ENCODE measurements at places on chromosomes 13 and 19.

DNA sequence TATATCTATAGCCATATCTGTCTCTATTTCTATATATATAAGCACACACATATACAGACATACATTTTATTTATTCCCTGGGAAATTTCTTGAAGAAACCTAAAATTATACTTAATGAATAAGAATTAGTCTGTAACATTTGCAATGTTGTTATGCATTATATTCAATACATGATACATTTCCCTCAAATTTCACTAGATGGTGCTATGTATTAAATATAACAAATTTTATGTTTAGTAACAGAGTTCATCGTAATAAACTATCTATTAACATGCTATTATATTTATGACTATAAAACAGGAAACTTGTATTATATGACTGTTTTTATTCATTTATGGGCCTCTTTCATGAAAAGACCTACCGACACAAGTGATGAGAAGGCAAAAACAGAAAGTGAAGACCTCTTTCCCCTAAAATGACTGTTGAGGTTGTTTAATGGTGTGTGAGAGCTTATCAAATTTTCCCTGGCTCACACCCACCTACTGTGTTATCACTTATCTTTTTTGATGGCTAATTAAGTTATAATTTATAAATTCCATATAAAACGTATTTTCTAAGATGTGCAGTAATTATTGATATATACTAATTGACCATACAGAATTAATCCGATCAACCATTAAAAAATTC, 881.9 kb downstream of the SLITRK6 start:
- DNase-seq: no peak

DNA sequence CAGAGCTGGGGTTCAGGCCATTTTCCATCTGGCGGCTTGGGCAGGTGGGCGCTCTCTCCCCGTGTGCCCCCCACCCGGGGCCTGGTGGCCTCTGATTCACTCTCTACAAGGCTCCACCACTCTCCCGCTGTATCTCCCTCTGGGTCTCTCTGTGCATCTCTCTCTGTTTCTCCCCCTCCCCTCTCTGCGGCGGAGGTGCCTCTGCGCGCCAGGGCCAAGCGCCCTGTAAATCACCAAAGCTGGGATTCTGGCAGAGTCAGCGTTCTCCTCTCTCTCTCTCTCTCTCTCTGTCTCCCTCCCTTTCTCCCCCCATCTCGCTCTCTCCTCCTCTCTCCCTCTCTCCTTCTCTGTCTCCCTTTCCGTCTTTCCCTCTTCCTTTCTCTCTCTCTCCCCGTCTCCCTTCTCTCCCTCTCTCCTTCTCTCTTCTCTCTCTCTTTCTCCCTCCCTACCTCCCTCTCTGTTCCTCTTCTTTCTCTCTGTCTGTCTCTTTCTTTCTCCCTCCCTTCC, 3.9 kb downstream of the NFIC start:
- DNase-seq: no peak

DNA sequence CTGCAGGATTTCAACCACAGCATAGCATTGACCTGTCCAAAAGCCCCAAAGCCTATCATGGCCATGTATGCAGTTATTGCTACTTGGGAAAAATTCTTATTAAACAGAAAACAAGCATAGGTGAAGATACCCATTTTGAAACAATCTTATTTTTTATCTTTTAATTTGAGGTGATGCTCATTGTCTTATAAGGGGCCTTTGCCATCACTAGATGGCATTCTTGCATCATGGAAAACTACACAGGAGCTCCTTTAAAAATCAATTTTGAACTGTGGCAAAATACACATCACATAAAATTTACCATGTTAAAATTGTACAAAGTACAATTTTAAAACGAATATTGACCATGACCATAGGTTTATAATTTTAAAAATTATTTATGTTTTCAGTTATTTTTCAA, 38.9 kb upstream of the ZNF835 start:
- no peak for DNase-seq

GRCh38 chr13:98060282-98060681, 82.6 kb upstream of the FARP1 start:
- no peak for DNase-seq

DNA sequence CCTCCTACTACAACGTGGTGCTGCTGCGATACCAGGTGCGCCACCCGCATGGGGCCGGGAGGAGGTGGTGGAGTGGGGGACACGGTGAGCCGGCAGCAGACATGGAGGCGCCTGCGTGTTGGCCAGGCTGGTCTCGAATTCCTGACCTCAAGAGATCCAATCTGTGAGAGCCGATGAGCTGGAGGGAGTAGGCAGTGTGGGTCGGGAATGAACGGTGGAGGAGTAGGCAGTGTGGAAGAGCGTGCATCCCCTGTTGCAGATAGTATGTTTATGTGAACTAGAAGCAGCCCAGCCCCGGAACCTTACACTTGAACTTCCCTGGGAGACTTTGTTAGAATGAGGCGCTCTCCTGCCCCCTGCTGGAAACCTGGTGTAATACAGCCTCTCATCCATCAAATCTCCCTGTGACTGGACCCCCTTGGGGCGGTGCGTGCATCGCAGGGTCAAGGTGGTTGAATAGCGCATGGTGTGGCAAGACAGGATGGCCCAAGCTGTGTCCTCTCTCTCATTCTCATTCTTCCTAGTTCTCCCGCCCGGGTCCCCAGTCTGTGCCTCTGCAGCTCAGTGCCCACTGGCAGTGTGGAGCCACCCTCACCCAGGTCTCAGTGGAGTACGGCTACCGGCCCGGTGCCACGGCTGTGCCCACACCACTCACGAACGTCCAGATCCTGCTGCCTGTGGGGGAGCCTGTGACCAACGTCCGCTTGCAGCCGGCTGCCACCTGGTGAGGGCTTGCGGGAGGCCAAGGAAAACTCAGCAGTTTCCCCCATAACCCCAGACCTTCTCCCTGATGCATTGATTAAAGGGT, 10.5 kb upstream of the B3GNT3 start:
- DNase-seq: no peak

- no peak for DNase-seq
These were observed at the start of gene AKT2 for GRCh38 chr19:40284501-40285352. Gene AKT2 (minus strand): TSS chr19:40285345. CDS start chr19:40265267, 20,078 bp downstream.

DNA sequence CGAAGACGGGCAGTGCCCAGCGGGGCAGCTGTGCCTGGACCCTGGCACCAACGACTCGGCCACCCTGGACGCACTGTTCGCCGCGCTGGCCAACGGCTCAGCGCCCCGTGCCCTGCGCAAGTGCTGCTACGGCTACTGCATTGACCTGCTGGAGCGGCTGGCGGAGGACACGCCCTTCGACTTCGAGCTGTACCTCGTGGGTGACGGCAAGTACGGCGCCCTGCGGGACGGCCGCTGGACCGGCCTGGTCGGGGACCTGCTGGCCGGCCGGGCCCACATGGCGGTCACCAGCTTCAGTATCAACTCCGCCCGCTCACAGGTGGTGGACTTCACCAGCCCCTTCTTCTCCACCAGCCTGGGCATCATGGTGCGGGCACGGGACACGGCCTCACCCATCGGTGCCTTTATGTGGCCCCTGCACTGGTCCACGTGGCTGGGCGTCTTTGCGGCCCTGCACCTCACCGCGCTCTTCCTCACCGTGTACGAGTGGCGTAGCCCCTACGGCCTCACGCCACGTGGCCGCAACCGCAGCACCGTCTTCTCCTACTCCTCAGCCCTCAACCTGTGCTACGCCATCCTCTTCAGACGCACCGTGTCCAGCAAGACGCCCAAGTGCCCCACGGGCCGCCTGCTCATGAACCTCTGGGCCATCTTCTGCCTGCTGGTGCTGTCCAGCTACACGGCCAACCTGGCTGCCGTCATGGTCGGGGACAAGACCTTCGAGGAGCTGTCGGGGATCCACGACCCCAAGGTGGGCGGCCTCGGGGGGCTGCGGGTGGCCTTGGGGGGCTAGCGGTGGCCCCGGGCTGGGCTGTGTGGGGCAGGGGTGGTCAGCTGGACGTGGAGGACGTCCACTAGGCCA, 4.8 kb downstream of the GRIN3B start:
- DNase-seq: no peak

DNA sequence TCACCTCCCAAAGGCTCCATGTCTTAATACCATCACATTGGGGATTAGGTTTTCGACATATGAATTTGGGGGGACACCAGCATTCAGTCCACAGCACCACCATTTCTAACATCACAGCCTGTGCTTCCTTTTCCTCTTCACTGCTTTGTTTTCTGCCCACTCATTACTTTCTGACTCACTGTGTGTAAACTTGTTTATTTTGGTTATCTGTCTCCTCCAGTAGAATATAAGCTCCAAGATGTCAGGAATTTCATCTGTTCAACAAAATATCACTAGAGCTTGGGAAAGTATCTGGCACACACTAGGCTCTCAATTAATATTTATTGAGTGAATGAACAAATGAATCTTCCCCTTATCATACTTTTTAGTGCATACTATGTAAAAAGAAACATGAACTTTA, 152.0 kb downstream of the NUFIP1 start:
- DNase-seq: no peak

DNA sequence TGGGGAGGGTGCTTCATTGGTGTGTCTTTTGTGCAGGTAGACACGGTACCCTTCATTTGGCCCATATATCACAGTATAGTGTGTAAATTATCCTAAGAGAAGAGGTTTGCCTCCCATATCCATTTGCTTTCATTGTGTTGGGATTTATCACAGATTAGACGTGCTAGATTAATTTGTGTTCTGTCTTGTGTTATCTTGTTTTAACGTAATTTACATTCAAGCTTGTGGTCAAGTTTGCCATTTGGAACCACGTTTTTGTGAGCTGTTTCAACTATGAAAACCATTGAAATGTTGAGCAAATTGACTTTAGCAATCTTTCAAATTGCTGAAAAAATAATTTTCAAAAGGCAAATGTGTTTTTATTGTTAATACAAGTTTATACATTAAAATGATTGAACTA, 1826.5 kb downstream of the SLITRK5 start:
- DNase-seq: no peak

GRCh38 chr19:5949792-5950305, 28.1 kb downstream of the RANBP3 start:
- DNase-seq: no peak

GRCh38 chr19:46718157-46718933, 1.4 kb upstream of the PRKD2 start:
- DNase-seq: no peak

DNA sequence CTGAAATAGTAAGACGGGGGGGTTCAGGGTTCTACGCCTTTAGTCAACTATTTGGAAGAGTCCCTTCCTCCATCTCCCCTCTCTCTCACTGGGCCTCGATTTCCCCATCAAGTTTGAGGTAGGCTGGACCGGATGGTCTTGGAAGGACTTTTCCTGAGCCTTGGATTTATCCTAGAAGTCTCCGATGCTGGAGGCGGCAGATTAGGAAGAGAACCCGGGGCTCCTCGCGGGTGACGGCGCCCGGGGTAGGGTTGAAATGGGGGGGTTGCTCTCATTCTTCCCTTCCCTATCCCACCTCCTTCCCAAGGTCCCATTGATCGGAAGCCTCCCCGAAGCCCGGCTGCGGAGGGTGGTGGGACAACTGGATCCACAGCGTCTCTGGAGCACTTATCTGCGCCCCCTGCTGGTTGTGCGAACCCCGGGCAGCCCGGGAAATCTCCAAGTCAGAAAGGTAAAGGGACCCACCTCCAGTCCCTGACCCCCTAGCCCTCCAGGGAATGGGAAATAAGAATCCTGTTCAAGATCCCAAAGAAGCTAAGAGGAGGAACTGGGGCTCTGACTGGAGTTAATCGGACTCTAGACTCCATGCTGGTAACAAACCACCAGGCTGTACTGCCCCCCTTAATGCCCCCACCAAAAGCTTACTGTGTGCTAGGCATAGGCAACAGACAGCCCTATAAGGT, 781 bp downstream of the QPCTL start:
- DNase-seq: no peak

- no peak for DNase-seq
These were observed 12.7 kb downstream of the KLHL26 start for GRCh38 chr19:18649371-18650020.

DNA sequence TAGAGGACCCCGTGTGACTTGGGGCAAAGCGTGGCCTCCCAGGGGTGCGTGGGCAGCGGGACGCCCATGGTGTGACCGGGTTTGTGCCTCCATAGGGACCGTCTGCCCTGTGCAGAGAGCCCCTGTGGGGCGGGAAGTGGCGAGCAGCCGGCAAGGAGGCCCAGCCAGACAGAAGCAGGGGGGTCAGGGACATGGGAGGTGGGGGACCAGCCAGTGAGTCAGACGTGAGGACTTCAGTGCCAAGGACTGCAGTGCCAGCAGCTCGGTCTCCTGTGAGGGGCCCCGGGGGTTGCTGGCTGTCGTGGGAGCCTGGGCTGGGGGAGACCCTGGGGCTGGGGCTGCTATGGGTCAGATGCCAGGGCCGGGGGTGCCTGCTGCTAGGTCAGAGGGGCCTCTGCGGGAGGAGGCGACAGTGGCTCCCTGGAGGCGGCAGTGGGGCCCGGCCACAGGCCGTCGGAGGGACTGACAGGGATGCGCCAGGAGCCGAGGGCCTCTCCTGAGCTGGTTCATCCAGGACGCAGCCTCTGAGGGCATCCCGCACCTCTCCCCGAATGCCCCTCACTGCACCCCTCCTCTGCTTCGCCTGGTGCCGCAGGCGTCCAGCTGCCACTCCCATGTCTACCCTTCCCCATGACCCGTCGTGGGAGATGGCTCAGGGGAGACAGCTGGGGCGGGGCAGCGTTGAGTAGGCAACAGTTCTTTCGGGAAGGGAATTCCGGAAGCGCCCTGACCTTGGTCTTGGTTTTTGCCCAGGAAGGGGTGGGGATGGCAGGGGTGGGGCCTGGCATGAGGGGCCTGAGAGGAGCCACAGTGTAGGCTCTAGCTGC, 80.0 kb downstream of the KDM4B start:
- DNase-seq: no peak
